ENCODE measurements at places on chromosomes 11 and 22. TPM values are rescaled to one million over a fixed set of nuclear protein-coding genes. Genes with fewer than 3 reads are reported as not detected.

DNA sequence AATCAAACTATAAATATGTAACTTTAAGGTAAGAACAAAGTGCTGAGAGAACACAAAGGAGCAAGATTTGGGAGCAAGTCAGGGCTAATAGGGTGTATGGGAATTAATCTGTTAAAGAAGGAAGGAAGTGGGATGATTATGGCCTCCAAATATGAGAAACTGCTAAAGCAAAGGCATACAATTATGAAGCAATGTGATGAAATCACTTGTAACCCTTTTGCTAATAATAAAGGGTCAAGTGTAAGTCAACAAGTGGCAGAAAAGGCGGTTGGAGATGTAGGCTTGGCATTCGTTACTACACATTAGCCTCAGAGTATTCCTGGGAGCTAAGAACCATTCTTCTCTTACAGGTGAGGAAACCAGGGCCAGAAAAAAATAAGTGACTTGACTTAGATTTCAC is 1002.3 kb upstream of the TENM4 start:
- DNase-seq = no peak
- no peaks in the 10 kb centered on the region for H3K4me1 ChIP-seq
- H3K27ac ChIP-seq = no peak overlapping the region
- no peaks in the 10 kb centered on the region for H3K36me3 ChIP-seq
- no peak overlapping the region for H3K4me3 ChIP-seq
- no peaks in the 10 kb centered on the region for H3K27me3 ChIP-seq

DNA sequence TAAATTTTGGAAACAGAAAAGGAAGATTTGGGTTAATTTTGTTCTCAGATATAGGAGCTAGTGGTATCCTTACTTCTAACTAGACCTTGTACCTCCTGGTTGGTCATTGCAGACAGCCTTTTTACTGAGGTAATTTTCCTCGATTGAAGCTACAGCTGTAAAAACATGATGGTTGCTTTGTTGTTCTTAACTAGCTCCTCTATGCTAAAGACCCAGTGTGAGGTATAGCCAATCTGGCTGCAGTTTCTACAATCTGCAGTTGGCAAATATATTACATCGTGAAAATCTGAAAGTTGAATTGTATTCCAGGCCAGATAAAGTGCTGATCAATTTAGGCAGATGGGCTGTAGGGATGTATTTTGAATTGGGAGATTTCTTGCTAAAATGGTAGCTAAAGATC is 116.5 kb downstream of the AASDHPPT start:
- DNase-seq = no peak
- H3K27ac ChIP-seq = no peak overlapping the region
- no peaks in the 10 kb centered on the region for H3K27me3 ChIP-seq
- H3K4me1 ChIP-seq = no peaks in the 10 kb centered on the region

The PTPRJ gene
- total RNA-seq = 16.4 TPM

The ZNHIT2 gene
- total RNA-seq = 13.5 TPM

The C22orf42 gene
- total RNA-seq = not detected

The MMP1 gene
- 24.6 TPM for total RNA-seq
